Activated CD4-positive, alpha-beta T cell treated with anti-CD3 and anti-CD28 coated beads, Interleukin-2, Interleukin-6, amounts not matched to agents 100 ng/mL and 50 ng/mL, durations not matched to agents 16 hours and 8 hours (primary cell): ENCODE measurements at places on chromosomes 6 and 20.
A peak's percentile ranks its signal among the peaks of the same experiment; 100 is the strongest.

DNA sequence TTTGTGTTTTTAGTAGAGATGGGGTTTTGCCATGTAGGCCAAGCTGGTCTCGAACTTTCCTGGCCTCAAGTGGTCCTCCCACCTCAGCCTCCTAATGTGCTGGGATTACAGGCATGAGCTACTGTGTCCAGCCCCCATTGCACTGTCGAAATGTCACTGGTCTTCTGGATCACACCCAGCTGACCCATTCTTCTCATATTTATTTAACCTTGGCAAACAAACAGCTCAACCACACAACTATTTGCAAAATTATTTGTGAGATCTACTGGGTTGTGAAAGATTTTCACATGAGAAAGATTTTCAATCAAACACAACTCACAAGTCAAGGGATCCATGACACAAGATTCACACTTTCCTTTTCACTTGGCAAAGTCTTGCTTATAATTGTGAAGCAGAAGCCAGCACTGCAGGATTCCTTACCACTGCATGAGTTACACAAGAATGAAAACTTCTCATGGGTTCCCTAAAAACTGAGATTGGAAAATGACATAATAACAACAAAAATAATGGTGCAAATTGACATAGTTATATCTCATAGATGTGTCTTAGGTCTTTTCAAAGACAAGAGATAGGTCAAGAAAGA is 2.0 kb upstream of the CST9L start:
- DNase-seq: no peak

GRCh38 chr6:85460154-85460920 is 10.5 kb downstream of the NT5E start:
- DNase-seq: no peak

DNA sequence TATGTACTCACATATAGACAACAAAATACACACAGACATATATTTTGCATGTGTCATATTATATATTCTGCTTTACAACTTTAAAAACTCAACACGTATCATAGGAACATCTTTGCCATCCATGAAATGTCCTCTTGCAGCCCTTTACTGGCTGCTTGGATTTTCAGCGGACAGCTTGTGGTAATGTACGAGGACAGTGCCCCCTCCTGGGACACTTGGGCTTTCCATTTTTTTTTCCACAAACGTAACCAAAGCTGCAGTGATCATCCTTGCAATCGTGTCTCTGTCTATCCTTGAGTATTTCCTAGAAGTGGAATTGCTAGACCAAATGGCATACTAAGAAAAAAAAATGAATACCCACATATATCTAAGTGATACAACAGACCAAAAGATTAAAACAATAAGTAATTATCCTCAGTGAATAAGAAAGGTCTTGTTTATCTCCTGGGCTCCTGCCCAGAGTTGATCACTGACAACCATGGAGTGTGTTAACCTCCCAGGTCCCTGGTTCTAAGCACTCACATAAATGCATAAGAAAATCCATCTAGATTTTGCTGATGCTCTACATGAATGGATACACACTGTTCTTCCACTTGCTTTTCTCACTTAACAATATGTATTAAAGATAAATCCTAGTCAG is 18.1 kb downstream of the BPI start:
- DNase-seq: no peak

DNA sequence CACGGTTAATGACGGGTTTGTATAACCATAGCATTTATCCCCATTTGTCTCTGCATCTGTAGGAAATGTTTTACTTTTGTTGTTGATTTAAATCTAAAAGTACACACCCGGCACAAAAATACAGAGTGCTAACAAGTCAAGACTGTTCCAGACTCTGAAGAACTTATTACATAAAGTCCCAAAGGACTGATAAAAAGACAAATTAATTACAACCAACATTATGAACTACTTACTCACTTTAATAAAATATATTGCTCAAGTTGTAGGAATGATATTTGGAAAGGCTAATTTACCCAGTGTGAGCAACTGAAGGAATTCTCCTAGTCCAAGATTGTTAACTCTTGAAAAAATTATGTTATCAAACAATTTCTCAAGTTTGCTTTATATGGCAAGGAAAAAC is 115.6 kb downstream of the KIF13A start:
- no peak for DNase-seq

DNA sequence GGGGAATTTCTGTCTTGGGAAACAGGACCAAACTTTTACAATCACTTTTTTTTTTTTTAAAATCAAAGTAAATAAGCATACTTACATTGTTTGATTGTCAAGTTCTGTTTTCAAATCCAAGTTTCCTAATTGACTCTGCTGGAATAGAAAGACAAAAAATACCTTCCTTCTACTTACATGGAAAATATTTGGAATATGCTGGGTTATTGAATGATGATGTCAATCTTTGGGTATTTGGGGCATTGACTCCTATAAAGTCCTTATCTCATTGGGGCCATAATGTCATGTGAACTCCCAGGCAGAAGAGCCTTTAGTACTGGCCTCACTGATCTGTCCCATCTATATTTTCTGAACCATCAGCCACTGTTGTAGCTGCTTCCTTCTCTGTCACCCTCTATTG is 122.6 kb upstream of the NOX3 start:
- no peak for DNase-seq

DNA sequence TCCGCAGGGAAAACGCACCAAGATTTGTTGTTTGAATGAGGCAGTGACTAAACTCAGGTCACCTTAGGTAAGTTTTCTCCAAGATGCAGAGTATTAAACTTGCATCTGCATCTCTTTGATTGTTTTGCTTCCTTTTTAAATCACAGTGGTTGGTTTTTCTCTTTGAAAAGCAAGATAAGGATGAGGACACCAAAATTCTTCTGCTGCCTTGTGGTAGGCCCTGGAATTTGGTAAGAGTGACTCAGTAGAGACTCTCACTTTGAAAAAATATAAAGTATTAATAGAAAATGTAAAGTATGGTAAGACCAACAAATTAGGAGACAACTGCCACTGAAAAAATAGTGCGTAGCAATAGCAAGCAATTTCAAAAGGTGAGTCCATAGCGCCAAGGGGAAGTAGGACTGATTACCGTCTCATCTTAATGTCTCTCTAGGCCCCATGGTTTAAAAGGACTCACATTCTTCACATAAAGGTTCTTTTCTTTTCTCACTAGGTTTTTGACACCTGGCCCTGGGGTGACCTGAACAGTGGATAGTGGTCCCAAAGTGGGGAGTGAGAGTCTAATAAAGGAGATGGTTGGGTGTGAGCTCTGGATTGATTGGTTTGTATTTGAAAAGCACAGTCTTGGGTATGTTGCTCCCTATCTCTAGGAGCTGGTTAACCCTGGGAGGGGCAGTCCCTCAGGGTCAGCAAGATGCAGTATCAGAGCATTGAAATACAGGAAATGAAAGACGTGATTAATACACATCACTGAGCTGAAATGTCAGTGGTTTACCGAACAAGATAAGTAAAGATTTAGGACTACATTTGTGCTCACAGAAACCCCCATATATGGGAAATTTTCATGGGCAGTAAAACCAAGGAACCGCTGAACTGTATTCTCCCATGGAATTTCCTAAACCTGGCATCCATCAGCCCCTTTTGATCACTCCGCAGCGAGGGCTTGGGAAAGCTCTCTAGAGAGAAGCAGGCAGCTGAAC is 221.2 kb downstream of the SLC24A3 start:
- DNase-seq: no peak

GRCh38 chr6:89387516-89388201 is 24.4 kb downstream of the RRAGD start:
- no peak for DNase-seq

DNA sequence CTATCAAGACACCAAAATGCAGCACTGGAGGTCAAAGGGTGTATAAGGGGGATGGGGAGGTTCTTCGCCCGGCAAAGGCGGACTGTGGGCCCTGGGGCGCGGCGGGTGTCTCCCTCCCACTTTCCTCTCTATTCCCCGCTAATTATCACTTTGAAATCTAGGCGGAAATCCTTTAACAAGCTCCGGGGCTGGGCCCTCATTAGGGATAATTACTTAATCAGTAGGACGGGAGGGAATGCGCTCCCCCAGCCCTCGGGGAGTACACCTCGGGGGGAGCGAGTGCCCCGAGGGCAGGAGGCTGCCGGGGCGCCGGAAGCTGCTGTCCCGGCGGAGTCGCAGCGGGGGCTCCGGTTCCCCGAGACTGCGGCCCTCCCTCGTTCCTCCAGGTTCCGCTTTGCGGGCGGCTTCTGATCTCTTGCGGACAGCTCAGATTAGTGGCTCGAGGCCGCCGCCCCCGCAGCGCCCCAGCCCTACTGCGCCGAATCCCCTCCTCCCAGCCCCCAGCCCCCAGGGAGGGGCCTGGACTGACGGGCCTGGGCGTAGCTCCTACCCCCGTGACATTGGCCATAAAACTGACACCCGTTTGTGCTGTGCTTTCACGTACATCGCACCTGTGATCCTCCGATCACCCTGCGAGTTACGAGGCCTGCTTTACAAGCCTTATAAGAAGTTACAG is 14.7 kb downstream of the MUCL3 start:
- peak; percentile 55 for DNase-seq

DNA sequence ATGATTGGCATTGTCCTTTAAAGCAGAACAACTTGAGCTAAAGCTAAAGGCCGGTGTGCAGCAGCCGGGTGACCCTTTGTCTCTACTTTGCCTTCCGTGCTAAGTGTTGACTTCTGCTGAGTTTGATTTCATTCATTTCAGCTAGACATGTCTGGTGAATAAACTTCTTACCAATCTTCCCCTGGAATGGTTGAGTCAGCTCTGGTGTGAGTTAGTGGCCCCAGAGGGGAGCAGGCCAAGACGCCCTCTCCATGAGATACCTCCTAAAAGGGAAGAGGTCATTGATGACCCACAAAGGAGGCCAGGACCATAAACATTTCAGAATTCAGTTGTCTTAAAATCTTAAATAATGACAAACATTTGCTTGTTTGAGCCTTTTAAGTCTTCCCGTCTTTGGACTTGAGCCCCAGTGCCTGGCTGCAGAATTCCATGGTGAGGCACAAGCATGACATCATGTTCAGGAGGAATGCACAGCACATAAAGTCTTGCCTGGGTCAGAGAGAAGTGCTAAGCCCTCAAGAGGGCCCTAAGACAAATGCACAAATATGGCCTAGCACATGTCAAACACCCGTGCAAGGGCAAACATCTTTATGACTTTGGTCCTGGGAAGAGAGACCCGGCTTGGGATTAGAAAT is 96.3 kb upstream of the NEDD9 start:
- DNase-seq: no peak

DNA sequence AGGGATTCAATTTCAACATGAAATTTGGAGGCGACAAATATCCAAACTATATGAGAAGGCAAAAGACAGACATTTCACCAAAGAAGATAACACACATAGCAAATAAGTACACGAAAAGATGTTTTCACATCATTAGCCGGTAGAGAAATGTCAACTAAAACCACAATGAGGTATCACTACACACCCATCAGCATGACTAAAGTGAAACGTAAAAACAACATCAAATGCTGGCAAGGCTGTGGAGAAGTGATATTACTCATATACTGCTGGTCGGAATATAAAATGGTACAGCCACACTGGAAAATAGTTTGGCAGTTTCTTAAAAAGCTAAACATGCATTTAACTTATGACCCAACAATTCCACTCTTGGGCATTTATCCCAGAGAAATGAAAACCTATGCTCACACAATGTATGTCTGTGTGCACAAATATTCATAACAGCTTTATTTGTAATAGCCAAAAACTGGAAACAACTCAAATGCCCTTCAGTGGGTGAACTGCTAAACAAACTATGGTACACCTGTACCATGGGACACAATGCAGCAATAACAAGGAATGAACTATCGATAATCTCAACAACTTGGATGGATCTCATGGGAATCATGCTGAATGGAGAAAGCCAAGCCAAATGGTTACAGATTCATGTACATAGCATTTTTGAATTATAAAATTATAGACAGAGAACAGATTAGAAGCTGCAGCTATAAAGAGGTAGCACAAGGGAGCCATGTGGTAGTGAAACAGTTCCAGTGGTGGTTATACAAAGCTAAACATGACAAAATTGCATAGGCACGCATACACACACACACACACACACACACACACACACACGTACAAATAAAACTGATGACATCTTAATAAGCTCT is 8.6 kb downstream of the ADAT2 start:
- peak; percentile 76 for DNase-seq

DNA sequence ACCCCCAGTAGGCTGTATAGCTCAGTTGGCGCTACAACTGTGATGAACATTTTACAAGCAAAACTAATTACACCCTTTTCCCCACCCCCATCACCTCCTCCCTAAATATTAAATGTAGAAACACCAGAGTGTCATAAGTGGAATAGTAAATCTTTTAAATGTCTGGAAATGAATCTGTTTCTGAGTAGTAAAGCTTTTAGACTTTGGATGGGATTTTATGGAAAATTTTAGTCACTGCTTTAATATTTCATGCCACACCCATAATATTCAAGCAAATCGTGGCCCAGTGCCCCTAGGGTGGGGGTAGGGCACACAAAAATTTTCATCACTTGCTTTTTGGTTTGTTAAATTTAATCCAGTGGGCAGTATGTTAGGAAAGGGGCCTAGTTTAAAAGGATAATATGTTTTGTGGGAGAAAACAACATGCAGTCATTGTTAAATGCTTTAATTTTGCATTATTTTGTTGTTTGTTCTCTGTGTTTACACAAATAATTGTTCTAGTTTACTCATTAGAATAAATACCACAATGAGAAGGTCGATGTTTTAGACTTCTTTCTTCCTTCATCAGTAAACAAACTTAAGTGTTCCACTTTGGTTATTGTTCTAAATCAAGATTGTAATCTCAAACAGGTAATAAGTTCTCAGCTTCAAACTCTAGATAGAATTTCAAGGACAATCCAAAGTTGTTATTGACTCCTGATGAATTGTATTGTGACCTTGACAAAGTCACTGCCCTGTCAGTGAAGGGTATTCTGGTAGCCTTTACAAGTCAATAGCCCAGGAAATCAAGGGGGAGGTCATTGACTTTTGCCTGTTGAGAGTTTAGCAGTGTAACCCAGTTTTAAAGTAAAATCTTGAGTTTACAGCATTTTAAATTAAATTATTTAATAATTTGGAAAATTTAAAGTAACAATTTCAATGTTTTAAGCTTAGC is 79.2 kb downstream of the CBFA2T2 start:
- no peak for DNase-seq

GRCh38 chr6:134422426-134423231 is 104.7 kb upstream of the SGK1 start:
- peak; percentile 37 for DNase-seq

DNA sequence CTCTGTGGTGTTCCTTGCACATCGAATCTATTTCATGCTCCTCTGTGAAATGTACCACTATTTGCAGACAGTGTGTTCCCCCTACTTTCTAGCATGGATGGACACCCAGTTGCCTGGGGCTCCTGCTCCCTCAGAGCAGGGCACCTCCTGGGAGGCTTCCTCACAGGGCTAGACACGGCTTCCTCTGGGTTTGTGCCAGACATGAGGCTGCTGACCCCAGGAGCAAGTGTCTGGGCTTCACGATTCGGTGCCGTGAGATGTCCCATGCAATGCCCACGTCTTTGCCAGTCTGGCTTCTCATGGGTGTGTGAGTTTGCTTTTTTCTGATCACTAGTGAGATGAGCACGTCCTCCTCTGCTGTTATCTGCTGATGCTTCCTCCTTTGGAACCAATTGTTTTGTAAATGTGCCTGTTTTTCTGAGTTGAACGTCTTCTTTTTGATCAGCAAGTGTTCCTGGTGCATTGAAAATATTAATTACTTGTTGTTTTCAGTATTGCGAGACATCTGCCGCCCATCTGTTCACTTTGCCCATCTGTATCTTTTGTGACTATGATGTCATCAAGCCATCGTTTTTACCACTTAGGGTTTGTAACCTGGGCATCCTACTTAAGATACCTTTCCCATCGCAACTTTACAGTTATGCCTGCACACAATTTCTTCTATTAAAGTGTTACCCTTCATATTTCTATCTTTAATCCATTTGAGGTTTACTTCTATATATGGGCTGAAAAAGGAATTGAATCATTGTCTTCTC is 92.0 kb downstream of the TTLL2 start:
- DNase-seq: no peak

- DNase-seq: no peak
Measured at GRCh38 chr6:165183071-165183470, 126.3 kb downstream of the C6orf118 start.
